ENCODE measurements at places on chromosomes 2 and 18.

GRCh38 chr2:135219226-135219625 is 167.1 kb downstream of the RAB3GAP1 start:
- no peak for DNase-seq

GRCh38 chr18:55778788-55779690 is 191.0 kb upstream of the TCF4 start:
- DNase-seq, result no peak

- DNase-seq, result no peak
These were observed 4.9 kb downstream of the CYP26B1 start for GRCh38 chr2:72142570-72143440.

- no peak for DNase-seq
These were observed 135.2 kb downstream of the RNF144A start for GRCh38 chr2:7052404-7052803.

DNA sequence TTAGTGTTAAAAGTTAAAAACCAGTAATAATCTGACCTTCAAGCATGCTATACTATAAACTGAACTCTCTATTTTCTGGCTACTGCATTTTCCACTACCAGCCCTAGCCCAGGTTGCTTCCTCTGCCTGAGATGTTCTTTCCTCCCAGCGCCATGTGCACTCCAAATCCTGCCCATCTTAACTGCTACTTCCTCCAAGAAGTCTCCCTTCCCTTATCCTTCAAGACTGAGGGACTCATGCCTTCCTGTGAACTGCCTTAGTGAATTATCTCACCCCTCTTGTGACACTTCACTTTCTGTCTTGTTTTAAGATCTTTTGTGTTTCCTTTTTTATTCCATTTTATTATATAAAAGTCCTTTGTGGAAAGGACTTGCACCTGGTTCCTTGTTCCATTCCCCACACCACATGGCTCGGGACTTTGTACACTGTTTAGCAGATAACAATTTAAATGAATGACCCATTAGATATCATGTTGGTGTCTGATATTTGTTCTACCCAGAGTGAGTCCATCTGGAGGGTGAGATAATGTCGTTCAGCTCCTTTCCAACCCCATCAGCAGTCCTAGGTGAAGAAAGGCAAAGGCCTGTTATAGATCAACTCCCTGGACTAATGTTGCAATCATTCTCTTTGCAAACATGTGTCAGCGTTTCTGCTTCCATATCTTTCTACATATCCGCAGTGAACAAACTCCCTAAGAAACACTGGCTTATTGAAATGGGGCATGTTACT is 20.9 kb upstream of the AGFG1 start:
- DNase-seq, result no peak

GRCh38 chr2:188997263-188997662 is 23.1 kb downstream of the COL3A1 start:
- DNase-seq, result no peak

DNA sequence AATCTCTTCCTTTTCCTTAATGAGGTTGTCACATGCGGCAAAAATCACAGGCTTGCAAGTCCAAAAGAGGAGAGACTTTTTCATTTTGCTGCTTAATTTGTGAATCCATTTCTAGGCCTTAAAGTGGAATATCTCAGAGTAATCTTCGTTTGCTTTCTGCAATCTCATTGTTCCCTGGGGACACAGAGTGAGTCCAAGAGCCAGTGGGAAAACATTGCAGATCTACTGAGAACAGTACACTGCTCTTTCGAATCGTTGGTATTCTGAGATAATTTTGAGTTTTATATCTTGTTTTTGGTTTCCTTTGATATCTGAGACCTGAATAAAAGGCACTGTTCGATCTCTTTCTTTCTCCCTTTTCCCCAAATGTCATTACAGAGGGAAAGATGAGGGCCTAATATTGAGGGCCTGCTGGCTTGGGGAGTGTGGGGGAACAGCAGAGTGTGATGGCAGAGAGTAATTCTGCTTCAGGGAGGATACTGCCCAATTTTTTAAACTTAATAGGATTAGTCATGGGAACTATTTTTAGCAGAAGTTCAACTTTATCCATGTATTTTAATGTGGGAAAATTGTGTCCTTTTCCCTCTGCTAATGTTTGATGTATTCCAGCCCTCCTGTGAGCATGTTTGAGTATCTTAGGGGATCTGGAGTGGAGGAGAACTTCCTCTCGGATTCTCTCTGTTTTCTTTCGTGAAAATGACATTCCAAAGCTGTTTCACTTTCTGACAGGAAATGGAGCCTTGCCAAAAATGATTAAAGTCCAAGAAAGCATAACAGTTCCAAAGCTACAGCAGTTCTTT is 418.2 kb upstream of the ZEB2 start:
- no peak for DNase-seq

- no peak for DNase-seq
These were observed 442.7 kb upstream of the MEIS1 start for GRCh38 chr2:65992198-65992554.

DNA sequence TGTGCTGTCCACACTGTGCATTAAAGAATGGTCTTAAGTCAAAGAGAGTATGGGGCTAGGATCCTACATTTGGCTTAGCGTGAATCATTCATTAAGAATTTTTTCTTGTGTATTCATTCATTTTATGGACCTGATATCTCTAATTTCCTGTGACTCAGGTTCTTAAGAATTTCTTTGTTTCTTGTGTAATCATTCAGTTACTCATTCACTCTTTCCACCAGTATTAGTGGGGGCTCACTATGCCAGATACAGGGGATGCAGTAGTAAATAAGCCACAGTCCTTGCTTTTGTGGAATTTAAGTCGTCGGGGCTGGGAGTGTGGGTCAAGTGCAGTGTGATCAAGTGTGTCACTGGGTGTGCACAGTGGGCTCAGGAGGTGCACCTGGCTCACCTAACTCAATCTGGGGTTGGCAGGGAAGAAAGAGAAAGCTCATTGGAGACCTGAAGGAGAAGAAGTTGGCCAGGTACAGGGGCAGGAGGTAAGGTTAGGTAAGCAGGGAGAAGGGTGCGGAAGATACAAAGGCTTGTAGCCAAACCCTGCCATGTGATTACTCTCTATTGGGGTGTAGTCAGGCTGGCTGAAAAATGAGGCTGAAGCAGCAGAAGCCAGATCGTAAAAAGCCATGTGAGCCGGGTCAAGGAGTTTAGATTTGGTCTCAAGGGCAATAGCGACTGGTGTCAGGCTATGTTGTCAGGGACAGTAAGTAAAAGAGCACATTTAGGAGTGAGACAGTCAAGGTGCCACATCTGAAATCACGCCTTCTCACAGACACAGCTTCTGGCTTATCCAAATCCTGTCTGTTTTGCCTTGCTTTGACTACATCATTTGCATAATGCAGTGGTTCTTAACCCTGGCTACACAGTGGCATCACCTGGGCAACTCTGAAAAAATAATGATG is 67.2 kb downstream of the KCTD1 start:
- no peak for DNase-seq

DNA sequence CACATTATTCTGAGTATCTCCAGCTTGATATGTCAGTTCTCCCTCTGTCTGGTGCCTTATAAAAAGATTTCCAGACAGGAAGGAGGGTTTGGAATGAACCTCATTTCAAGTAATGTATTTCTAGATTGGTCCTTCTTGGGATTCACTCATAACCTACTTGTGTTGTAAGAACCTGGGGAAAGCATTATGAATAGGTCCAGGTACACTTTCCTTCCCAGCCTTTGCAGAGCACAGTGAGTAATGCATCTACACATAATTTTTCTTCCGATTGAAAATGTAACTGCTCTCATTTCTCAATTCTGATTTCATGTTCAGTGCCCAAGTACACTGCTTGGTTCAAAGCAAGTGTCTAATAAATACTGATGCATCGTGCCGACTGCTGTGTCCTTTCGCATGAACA is 25.0 kb upstream of the ACAA2 start:
- DNase-seq, result no peak

GRCh38 chr2:37583402-37583801 is 88.0 kb downstream of the CDC42EP3 start:
- no peak for DNase-seq

DNA sequence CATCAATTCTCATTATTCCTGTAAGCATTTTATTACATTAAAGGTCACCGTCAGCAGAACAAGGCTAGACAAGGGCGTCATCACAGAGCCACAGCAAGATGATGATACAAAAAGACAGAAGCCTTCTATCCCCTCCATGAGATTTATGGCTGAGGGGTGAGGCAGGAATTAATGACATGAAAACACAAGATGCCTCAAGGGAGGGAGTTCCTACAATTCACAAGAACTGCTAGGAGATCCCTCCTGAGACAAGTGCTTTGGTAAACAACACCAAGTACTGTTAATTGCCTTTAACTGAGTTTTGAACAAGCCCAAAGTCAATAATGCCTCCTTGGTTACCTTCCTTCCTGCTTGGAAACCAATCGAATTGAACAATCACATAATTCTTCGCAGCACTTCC is 14.1 kb downstream of the ADD2 start:
- no peak for DNase-seq

DNA sequence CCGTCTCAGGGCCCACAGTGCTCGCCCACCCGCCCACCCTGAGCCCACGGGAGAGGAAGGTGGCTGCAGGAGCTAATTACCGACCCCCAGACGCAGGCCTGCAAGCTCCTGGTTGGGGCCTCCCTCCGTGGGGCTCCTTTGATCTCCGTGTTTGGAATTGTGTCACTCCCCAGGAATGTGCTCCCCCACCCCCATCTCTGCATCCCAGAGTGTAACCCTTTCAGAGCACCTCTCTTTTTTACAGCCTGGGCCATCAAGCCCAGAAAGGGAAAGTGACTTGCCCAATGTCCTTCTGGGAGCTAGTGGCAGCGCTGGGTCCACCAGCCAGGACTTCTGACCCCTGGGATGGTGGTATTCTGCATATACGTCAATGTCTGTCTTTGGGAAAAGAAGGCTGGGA is 335.1 kb downstream of the CYRIA start:
- DNase-seq, result no peak

DNA sequence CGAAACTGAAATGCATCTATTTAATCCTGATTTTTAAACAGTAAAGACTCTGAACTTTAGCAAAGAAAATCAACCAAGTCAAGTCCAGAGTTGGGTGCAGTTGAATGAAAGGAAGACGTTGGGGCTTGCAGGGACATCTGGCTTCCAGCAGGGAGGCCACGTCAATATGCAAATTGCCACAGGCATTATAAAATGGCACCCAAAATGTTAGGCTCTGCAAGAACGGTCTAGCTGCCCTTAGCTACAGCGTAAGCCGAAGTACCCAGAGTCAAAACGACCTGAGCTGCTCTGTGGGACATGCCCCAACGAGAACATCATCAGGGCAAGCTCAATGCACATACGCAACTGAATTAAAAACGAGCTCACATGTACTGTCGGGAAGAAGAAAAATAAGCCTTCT is 30.7 kb downstream of the DOCK10 start:
- no peak for DNase-seq

GRCh38 chr2:9554921-9555296 is 721 bp downstream of the ADAM17 start:
- DNase-seq, result peak; percentile 46

GRCh38 chr2:105655244-105655643 is 89.5 kb upstream of the NCK2 start:
- no peak for DNase-seq

- DNase-seq, result no peak
These were observed 61.4 kb downstream of the CPS1 start for GRCh38 chr2:210617732-210618330.

DNA sequence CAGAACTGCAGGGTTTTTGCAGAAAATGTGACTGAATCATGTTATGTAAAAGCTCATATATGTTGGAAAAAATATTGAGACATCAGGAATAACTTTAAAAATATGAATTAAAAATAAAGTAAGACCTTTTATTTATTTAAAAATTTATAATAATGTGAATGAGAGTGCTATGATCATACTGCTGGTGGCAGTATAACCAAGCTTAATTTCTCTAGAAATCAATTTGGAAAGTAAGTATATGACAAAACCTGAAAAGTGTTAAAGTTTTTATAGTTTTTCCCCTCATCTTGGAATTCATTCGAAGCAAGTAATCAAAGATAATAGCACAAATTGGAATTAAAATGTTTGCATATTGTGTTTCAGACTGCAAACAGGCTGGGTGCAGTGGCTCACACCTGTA is 7.5 kb downstream of the SLC39A10 start:
- DNase-seq, result no peak

- DNase-seq, result no peak
These were observed 828.0 kb downstream of the SLC4A3 start for GRCh38 chr2:220455351-220455990.

DNA sequence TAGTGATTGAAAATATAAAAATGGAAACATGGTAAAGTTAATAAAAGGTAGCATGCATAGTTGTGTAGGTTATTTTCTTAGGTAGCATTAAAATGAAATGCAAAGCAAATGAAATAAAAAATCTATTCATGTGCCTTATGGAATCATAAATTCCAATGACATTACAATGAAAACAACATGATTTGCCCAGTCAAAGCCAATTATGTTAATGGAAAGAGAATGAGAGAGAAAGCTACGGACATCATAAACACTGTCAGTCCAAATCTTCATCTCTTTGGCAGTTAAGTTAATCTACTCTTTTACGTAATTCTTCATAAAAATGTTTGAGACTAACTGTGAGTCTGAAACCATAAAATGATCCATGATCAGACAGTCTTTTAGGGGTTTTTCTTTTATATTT is 636.7 kb upstream of the SYT4 start:
- DNase-seq, result no peak

DNA sequence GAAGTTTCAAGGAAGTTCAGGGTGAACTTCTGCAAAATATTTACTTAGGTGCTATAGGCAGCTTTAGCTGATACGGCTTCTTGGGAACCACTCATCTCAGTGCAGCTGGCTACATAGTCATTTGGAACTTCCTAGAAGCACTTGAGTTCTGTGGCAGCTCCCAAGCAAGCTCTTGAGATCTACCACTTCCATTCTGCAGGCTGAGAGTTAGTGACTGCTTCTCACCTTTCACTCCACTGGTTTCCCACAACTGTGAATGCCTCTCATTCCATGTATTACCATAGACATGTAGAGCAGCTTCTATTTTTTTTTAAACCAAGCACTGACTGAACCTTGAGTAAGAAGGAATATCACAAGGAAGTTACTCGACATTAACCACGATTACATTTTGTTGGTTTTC is 994.1 kb upstream of the ACVR2A start:
- no peak for DNase-seq

DNA sequence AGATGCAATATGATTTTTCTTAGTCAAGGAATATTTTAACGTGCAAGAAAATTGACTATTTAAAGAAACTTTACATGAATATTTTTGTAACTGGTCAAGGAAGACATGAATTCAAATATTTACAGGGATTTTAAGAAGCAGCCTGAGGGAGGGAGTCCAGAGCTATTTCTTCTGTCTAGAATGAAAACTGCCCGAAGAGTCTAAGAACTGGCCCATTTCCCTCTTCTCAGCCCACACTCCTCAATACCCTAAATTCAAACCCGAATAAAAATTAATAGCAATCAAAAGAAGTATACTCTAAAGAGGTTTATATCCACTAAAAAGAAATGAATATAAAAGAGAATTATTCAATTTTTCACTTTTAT is 6.5 kb upstream of the NDUFV2 start:
- DNase-seq, result no peak

- DNase-seq, result no peak
These were observed 20.6 kb upstream of the WIPF1 start for GRCh38 chr2:174618179-174618578.

GRCh38 chr2:352696-353095 is 64.8 kb upstream of the ALKAL2 start:
- no peak for DNase-seq

- no peak for DNase-seq
These were observed 286.7 kb downstream of the ADCYAP1 start for GRCh38 chr18:1191341-1191740.
